Caki2 (cell line): ENCODE measurements at places on chromosomes 11 and 22. TPM values are rescaled to one million over a fixed set of nuclear protein-coding genes. Genes with fewer than 3 reads are reported as not detected.

DNA sequence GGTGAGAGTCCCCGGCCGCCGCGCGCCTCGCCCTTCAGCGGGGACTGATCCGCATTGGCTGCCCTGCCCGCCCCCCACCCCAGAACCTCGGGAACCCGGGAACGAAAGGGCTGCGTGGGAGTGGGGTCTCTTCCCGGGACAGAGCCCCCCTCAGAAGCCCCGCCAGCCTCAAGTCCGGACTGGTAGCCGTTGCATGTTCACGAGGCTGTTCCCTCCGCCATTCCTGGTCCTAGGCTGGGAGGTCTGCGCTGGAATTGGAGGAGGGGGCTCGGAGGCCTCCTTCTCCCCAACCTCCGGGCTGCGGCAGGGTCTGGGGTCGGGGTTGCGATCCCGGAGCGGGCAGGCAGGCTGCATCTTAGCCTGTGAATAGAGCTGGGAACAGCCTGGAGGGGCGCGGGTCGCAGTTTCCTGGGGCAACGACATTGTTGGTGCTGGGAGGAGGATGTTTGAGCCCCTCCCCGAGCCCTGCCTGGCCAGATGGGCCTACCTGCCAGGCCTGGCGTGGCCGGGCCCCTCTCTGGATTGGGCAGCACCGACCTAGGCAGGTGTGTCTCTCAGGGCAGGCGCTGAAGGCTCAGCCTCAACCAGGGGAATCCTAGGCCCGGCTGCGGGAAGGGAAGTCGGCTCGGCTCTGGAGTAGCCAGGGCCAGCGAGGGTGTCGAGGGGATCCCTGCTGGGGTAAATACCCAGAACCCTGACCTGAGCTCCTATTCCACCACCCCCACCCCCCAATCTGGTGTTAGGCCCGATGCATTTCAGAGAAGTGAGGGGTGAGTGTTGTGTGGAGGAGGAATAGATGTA lies 670 bp downstream of the MAPK8IP1 start:
- DNase-seq = no peak

GRCh38 chr11:124123622-124124021 lies 8.4 kb downstream of the VWA5A start:
- no peak for DNase-seq

The DEUP1 gene
- not detected in 2 replicates for total RNA-seq

The ACR gene
- not detected in 2 replicates for total RNA-seq

DNA sequence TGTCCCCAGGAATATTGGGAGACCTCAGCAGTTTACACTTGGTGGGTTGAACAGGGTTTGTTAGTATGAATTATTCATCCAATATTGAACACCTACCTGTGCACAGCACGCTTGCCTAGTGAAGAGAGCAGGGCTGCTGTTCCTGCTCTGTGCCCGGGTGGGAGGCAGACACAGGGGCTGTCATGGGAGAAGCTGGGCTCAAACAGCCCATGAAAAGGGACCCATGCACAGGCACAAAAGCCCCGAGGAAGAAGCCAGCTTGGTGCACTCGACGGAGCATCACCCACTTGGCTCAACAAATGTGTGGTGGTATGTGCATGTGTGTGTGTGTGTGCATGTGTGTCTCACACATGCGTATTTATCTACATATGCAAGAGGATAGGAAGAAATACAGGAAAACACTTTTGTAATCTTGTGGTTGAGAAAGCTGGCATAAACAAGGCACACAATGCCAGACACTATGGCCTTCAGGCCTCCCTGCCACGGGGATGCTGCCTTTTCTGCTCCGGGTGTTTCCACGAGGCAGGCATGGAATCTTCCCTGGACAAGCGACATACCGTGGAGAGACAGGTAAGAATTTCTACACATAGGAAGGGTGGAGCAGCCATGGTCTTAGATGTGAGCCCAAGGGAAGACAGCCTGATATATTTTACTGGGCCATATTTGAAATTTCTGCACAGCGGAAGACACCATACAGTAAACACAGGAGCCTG lies 5.0 kb upstream of the APOBEC3A start:
- DNase-seq = no peak

DNA sequence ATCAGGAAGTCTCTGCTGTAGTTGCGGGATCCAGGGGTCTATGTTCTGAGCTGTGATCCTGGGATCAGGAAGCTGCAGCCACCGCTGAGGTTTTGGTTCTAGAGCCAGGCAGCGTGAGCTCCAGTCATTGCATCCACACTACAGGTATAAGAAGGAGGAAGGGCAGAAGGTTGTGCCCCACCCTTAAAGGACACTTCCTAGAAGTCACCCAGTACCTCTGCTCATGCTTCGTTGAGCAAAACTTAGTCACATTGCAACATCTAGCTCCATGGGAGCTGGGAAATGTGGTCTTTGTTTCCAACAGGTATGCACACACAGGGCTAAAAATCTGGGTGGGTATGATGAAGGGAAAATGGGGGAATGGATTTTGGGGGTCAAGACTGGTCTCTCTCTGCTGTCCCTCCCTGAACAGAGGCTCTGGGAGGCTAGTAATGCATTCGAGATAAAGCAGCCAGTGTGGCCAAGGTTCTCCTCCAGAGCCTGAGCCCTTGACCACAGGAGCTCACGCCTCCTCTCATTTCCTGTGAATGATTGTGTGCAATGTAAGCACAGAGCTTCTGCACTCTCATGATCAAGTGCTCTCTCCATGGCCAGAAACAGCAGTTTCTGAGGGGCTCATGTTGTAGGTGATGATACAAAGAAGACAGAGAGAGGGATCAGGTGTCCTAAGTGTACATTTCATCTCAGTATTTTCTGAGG lies 86.8 kb upstream of the OR4B1 start:
- no peak for DNase-seq

DNA sequence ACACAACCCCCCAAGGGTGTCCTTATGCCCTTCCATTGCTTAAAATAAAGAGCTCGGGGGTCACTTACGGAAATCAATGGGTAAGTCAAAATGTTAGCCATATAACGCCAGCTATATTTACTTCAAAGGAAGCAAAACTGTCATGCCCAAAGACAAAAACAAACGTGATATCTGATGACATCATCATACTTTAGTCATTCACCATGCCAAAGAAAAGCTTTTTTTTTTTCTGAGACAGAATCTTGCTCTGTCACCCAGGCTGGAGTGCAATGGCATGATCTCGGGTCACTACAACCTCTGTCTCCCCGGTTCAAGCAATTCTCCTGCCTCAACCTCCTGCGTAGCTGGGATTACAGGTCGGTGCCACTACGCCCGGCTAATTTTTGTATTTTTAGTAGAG lies 47.7 kb upstream of the SC5D start:
- no peak for DNase-seq

GRCh38 chr11:92979176-92979575 lies 9.7 kb downstream of the MTNR1B start:
- no peak for DNase-seq

DNA sequence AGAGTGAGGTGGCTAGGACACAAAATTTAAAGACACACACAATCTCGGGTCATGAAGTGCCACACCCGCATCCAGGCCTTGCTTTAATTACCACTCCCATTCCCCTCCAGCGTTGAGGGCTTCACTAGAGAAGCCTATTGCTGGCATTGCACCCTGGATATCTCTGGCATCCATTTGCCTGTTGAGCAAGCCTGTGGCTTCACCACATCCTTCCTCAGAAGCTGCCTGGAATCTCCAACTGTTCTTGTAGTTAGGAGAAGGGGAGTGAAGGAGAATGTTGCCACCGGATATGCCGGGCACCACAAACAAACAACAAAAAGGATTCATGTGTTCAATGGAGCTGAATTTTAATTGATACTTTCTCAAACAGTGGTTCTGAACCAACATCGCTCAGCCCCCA lies 34.4 kb upstream of the RCN1 start:
- DNase-seq = no peak
